ENCODE measurements at places on chromosomes 1 and 21.

DNA sequence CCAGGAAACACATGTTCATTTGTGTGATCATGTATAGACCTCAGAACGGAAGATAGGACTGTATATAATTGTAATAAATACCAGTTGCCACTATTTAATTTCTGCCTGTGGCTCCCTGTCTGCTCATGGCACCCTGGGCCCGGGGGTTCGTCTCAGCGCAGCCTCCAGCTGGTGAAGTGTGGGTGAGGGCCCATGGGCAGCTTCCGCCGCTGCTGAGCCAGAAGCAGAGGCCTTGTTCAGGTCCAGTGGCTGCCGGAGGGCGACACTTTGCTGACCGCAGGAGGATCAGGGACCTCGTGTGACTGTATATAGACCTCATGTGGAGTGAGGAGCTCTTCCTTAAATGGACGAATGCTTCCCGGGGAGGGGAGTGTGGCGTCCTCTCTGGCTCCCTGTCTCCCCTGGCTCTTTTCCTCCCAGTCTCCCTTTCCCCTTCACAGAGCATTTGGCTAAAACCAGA lies 155.9 kb downstream of the PEX14 start:
- no peak for DNase-seq
- no peaks in the 10 kb centered on the region for H3K4me1 ChIP-seq
- no peaks in the 10 kb centered on the region for H3K27me3 ChIP-seq
- no peak overlapping the region for H3K4me3 ChIP-seq

DNA sequence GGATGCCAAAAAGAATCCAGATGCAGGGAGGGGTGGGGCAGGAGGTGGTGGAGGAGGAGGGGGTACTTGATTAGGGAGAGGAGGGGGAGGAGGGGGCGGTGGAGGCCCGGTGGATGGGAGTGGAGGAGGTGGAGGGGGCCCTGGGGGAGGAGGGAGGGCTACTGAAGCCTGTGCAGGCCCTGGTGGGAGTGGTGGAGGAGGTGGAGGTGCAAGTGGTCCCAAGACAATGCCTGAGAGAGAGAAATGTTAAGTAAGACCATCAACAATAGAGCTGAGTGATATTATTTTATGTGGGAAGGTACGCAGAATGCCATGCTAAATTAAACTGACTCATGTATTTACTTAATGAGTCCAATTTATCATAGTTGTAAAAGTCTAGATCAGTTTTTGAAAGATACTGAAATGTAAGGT lies 86.8 kb upstream of the LBR start:
- DNase-seq, result no peak
- H3K4me1 ChIP-seq, result no peaks in the 10 kb centered on the region
- H3K27ac ChIP-seq, result no peak overlapping the region
- H3K27me3 ChIP-seq, result no peaks in the 10 kb centered on the region
- H3K36me3 ChIP-seq, result no peaks in the 10 kb centered on the region
- H3K4me3 ChIP-seq, result no peak overlapping the region

- H3K4me3 ChIP-seq, result no peak overlapping the region
- DNase-seq, result no peak
- no peaks in the 10 kb centered on the region for H3K36me3 ChIP-seq
- H3K27me3 ChIP-seq, result no peaks in the 10 kb centered on the region
Measured at GRCh38 chr21:16678429-16679160, 834.2 kb upstream of the CXADR start.

DNA sequence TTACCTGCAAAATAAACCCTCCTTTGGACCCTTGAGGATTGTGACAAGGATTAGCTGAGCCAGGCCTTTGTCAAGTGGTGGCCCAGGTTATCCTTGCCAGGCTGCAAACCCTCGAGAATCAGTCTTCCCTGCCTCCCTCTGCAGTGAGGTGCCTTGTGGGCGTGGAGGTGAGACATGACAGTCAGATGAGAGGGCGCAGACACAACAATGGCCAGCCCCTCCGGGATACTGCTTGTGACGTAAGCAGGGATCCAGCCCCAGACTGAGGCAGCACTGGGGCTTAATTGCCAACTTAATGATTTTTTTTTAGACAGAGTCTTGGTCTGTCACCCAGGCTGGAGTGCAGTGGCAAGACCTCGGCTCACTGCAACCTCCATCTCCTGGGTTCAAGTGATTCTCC lies 104.6 kb downstream of the LAMC2 start:
- peaks cover 28% of the 10 kb centered on the region for H3K4me1 ChIP-seq
- DNase-seq, result no peak
- H3K4me3 ChIP-seq, result no peak overlapping the region
- no peaks in the 10 kb centered on the region for H3K27me3 ChIP-seq
- H3K27ac ChIP-seq, result no peak overlapping the region

GRCh38 chr1:79614762-79615161 lies 608.2 kb upstream of the ADGRL4 start:
- no peaks in the 10 kb centered on the region for H3K4me1 ChIP-seq
- H3K27me3 ChIP-seq, result no peaks in the 10 kb centered on the region
- H3K4me3 ChIP-seq, result no peak overlapping the region

DNA sequence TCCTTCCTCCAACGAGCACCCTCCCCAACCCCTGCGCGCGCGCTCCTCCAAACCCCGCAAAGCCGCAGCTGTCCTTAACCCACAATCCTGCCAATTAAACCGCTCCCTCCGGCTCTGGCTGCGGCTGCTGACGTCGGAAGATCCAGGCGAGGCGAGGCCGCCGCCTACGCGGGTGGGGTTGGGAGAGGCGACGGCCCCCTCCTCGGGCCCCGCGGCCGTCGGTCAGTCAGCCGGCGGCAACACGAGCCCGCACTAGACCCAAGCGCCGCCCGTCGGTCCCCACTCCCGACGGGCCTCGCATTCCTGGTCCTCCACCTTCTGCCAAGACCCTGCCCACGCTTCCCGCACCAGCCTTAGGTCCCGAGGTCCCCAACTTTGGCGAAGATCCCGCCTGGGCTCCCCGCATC lies 75.4 kb downstream of the VWA5B1 start:
- no peak overlapping the region for H3K4me3 ChIP-seq
- H3K36me3 ChIP-seq, result no peaks in the 10 kb centered on the region
- DNase-seq, result no peak
- no peaks in the 10 kb centered on the region for H3K27me3 ChIP-seq
- no peak overlapping the region for H3K27ac ChIP-seq

DNA sequence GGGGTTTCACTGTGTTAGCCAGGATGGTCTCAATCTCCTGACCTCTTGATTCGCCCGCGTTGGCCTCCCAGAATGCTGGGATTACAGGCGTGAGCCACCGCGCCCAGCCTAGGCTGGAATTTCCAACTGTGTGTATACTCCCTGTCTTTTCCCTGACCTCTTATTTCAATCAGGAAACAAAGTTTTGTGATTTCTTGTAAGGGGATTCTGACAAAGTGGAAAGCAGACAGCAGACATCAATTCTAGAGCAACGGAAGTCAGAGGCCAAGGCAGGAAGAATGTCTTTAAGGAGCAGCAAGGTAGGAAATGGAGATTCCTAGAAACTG lies 36.0 kb upstream of the SLC44A3 start:
- H3K27ac ChIP-seq, result peak overlapping the region; percentile 76
- H3K27me3 ChIP-seq, result no peaks in the 10 kb centered on the region
- H3K36me3 ChIP-seq, result no peaks in the 10 kb centered on the region
- no peaks in the 10 kb centered on the region for H3K4me1 ChIP-seq
- no peak overlapping the region for H3K4me3 ChIP-seq

GRCh38 chr21:38384675-38385426 lies 113.4 kb downstream of the ERG start:
- DNase-seq, result no peak
- H3K4me3 ChIP-seq, result no peak overlapping the region
- no peaks in the 10 kb centered on the region for H3K4me1 ChIP-seq
- H3K27me3 ChIP-seq, result no peaks in the 10 kb centered on the region
- H3K36me3 ChIP-seq, result no peaks in the 10 kb centered on the region
- H3K27ac ChIP-seq, result no peak overlapping the region

- H3K36me3 ChIP-seq, result no peaks in the 10 kb centered on the region
- no peaks in the 10 kb centered on the region for H3K27me3 ChIP-seq
- DNase-seq, result peak; percentile 14
- peaks cover 32% of the 10 kb centered on the region for H3K4me1 ChIP-seq
- H3K27ac ChIP-seq, result peak overlapping the region; percentile 32
Measured at GRCh38 chr1:221336126-221336525, 405.8 kb downstream of the DUSP10 start.

DNA sequence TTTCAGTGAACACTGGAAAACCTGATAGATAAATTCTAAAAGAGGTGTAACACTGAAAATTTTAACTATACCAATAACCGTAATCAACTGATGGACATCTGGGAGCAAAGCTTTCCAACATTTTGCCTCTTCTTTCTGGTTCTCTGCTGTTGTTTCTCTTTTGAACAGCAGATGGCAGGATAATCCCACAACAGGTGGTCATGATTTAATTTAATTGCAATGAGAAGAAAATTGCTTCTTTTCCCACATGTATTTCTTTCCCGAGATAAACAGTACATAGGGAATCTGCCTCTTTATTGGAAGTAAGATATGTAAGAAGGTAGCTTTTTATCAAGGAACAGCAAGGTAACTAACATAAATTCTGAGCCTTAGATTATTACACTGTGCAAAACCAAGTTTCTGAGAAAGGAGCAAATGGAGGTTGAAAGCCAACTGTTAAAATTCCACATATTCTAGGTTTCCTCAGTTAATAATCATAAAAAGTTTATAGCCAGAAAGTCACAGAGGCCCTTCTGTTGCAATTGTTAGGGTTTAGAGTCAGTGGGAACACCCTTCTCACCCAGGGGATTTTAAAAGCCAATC lies 72.9 kb downstream of the RPS6KA1 start:
- no peak overlapping the region for H3K4me3 ChIP-seq
- H3K27ac ChIP-seq, result peak overlapping the region; percentile 2
- no peaks in the 10 kb centered on the region for H3K36me3 ChIP-seq
- no peaks in the 10 kb centered on the region for H3K27me3 ChIP-seq

DNA sequence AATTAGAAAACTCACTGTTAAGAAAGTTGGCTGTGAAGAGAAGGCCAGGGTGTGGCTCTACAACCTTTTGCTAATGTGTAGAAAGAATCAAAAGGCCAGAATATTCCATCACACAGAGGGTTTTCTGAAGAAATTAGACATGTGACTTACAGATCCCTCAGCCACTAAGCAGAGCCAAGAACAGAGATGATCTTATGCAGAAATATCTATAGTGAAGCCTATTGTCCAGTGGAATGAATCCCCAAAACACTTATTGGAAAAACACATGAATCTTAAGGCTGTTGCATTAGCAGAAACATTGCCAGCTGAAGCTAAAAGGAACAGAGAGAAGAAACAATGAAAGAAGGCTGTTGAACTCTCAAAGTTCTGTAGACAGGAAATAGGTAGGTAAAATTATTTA lies 979.2 kb downstream of the MRPL39 start:
- no peak overlapping the region for H3K4me3 ChIP-seq
- no peak for DNase-seq
- peak overlapping the region; percentile 7 for H3K27ac ChIP-seq
- H3K4me1 ChIP-seq, result no peaks in the 10 kb centered on the region

DNA sequence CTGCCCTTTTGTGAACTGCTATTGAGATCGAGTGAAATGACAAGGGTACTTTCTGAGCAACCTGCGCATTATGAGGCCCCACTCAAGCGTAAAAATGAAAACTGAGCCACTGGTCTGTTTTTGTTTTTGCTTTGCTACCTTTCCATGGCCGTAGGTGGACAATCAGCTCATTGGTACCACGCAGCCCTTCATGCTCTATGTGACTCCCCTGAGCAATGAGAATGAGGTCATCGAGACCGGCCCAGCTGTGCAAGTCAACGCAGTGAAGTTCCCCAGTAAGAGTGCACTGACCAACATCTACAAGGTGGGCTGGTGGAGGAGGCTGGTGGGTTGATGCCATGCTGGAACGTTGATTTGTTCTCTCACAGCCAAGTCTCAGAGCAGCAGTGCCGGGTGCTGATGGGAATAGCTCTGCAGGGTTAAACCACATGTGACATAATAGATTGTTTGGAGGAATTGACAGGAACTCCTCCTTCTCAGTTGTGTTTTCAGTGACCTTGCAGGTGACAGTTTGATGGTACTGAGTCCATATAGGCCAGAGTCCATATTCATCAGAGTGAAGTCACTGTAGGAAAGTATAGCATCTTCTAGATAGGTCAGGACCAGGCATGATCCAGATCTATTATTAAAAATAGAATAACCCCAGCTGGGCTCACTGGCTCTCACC lies 170.3 kb downstream of the VPS13D start:
- H3K36me3 ChIP-seq, result peaks cover 4% of the 10 kb centered on the region
- H3K4me3 ChIP-seq, result no peak overlapping the region
- no peak for DNase-seq
- H3K4me1 ChIP-seq, result peaks cover 4% of the 10 kb centered on the region
- no peak overlapping the region for H3K27ac ChIP-seq
- no peaks in the 10 kb centered on the region for H3K27me3 ChIP-seq

GRCh38 chr1:246631426-246631825 lies 65.2 kb downstream of the CNST start:
- H3K4me3 ChIP-seq, result no peak overlapping the region
- H3K36me3 ChIP-seq, result no peaks in the 10 kb centered on the region
- H3K27ac ChIP-seq, result no peak overlapping the region
- no peak for DNase-seq
- no peaks in the 10 kb centered on the region for H3K27me3 ChIP-seq

DNA sequence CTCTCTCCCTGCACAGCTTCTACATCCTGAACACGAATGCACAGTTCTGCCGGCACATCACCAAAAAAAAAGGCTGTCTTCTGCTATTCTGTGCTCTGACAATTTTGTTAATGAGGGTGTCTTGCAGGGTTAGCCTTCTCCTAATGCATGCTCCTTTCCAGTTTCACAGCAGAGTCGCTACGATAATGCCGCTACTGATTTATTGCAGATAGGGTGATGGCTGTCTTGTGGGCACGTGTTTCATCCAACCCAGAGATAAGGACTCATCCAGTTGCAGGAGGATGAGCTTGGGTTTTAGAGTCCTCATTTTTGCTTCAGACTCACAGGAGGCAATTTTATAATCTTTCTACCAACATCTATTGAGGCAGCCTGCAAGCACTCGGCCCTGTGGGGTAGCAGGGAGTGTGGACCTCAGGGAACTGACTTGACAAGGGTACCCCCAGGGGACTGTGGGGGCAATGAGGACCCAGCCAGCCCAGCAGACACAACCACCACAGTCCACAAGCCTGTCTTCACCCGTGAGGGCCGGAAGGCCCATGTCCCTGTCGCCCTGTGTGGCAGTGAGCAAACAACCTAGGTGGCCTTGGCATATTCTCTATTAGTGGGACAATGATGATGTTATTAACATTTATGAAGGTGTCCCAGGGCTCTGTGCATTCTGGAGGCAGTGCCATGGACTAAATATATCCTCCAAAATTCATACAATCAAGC lies 15.4 kb upstream of the UTS2 start:
- no peaks in the 10 kb centered on the region for H3K27me3 ChIP-seq
- no peak overlapping the region for H3K4me3 ChIP-seq
- no peaks in the 10 kb centered on the region for H3K36me3 ChIP-seq
- no peak overlapping the region for H3K27ac ChIP-seq
- no peaks in the 10 kb centered on the region for H3K4me1 ChIP-seq
- no peak for DNase-seq

GRCh38 chr1:44806704-44807363 lies at the start of gene DYNLT4:
Gene DYNLT4, minus strand, starts transcription at chr1:44807351. Its CDS starts 683 bp downstream, at chr1:44806668.
- peak within 1 kb of the TSS; percentile 100 for H3K27ac ChIP-seq
- peak within 1 kb of the TSS; percentile 49 for H3K4me3 ChIP-seq
- H3K27me3 ChIP-seq, result no peaks in the 10 kb centered on the region
- H3K36me3 ChIP-seq, result peaks cover 6% of the 10 kb centered on the region

GRCh38 chr1:64038965-64039364 lies 164.5 kb upstream of the UBE2U start:
- peaks cover 63% of the 10 kb centered on the region for H3K4me1 ChIP-seq
- peak overlapping the region; percentile 6 for H3K27ac ChIP-seq
- no peaks in the 10 kb centered on the region for H3K36me3 ChIP-seq
- no peaks in the 10 kb centered on the region for H3K27me3 ChIP-seq
- no peak for DNase-seq

GRCh38 chr1:8714173-8714572 lies 103.3 kb downstream of the RERE start:
- no peaks in the 10 kb centered on the region for H3K27me3 ChIP-seq
- no peak for DNase-seq
- H3K36me3 ChIP-seq, result no peaks in the 10 kb centered on the region
- H3K4me1 ChIP-seq, result peaks cover 4% of the 10 kb centered on the region
- H3K27ac ChIP-seq, result no peak overlapping the region
- H3K4me3 ChIP-seq, result no peak overlapping the region
